HCEC 1CT (cell line): ENCODE measurements at places on chromosomes 11 and 22.

DNA sequence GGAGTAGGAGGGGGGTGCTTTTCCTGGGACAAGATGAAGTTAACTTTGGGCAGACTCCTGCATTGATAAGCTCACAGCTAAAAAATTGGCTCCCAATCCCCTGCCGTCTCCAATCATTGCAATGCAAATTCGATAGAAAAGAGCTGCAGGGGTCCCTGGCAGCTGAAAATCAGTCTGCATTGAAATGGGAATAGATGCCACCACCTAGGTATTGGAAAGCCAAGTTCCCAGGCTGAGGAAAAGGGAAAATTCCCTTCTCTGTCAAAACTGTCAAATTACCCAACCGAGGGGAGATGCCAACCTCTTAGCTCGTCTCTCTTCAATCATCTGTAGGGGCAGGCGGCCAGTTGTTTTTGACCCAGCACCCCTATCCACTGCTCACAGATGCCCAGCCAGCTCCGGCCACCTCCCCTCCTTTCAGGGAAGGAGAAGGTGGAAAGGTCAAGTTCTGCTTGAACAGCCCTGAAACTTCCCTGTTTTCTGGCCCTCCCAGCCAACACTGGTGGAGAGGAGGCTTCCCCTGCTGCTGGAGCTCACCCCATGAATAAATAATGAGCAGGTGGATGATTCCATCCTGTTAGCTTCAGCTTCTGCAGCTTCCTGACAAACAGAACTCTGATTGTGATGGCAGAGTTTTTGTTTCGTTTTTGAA, 916.3 kb downstream of the TBC1D22A start:
- DNase-seq: no peak

- DNase-seq: no peak
Observed at GRCh38 chr11:91997226-91997625, 227.4 kb upstream of the FAT3 start.

- peak; percentile 11 for DNase-seq
Observed at GRCh38 chr11:24543771-24544170, 46.9 kb downstream of the LUZP2 start.

DNA sequence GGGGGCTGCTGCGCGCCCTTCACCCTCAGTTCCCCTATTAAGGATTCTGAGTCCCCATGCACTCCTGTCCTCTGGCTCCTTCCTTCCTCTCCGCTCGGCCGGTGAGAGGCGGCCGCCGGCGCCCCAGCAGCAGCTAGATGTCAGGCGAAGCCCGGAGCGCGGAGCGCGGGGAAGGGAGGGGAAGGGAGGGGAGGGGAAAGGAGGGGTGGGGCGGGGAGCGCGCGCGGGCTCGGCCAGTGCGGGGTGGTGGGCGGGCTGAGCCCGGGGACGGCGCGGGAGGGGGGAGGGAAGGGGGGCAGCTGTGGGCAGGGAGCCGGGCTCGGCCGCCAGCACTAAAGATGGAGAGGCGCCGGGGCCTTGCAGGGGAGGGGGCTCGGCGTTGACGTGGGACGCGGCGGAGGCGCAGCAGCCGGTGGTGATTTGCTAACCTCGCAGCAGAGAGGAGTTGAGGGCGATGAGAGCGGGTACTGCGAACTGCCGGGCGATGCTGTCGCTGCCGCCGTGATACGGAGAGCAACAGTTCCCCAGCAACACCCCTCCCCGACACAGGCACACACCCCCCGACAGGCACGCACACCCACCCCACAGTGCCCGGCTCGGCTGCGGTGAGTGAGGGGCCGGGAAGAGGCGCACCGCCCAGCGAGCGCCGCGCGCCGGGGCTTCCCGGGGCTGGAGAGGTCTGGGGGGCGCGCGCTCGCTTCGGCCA, at the start of gene ZBTB16:
Gene ZBTB16, plus strand, starts transcription at position 434 of the 706 bp plus-strand sequence. CDS start 3,590 bp downstream, outside the sequence.
- DNase-seq: peak; percentile 78

GRCh38 chr11:46339816-46340215, 7.4 kb upstream of the DGKZ start:
- no peak for DNase-seq

GRCh38 chr22:46854125-46854870, 91.8 kb downstream of the TBC1D22A start:
- no peak for DNase-seq

DNA sequence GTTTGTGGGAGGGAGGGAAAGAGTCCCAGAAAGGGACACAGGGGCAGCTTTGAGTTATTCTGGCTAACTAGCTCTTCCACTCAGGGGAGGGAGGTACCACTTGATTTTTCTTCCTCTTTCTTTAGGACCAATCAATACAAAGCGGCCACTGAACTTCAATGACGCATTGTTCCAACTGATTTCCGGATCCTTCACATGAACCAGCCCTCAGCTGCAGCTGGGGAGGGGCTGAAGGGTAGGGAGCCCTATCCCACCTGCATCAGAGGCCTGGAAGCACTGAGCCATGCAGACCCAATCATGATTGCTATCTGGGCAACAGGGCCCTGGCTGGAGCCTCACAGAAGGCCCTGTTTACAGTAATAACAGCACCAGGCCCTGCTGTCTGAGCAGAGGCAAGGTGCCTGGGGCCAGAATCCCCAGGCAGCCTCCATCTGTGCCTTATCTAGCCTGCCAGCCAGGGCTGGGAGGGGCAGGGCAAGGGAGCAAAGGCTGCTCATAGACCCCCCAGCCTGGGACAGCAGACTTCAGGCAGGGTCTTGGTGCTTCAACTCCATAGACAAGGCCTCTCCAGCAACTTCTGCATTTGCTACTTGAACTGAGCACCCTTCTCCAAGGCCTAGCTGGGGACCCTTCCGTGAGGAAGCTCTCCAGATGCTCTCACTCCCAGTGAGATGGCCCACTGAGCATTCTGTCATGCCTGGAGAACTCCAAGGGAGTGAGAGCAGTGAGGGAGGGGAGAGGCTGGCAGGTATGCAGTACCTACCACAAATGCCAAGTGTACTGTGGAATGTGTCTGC, 22.5 kb downstream of the CLPB start:
- DNase-seq: no peak

DNA sequence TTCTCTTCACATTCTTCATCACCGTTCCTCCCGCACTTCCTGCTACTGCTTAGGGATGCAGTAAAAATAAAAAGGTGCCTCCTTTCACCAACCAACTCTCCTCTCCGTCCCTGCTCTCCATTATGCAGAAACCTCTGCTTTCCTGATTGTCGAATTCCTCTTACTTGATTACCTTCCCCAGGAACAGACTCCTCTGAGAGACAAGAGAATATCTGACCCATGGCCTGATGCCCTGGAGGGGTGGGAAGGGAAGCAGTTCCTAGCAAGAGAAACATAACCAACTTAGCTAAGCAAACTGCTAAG, 80.9 kb downstream of the TRIM29 start:
- DNase-seq: no peak

- DNase-seq: no peak
Observed at GRCh38 chr11:32462011-32462690, 26.8 kb upstream of the WT1 start.

DNA sequence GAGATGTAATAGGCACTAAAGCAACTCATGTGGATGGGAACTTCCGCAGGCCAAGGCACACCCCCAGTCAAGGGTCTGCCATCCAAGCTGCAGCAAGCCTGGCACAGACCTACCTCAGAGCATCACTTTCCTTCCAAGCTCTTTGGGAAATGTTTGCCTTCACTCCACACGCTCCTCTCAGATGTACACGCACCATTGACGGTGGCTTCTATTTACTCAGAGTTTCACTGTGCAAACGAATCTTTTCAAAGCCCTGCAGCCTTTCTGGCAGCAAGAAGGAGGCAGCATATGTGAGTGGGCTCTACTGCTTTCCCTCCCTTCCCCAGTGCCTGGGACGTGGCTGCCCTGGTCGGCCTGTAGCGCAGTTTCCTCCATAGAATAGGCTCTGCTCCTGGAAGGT, 60.9 kb upstream of the USP47 start:
- DNase-seq: no peak

DNA sequence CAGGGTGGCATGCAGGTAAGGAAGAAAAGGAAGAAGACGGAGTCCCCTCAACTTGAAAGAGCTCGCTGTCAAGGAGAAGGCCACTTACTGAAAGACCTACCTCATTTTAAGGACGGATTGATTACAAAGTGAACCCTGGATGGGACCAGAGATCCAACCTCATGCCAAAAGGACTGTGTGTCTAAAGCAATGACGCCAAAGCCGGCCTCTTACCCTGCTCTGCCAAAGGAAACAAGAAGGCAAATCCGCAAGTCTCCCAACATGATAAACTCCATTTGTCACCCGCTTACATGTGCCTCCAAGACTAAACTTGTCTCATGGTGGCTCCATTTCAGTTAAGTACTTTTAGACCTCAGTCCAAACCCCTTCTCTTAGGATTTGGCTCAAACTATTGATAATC, 148.7 kb upstream of the MTMR2 start:
- DNase-seq: no peak

DNA sequence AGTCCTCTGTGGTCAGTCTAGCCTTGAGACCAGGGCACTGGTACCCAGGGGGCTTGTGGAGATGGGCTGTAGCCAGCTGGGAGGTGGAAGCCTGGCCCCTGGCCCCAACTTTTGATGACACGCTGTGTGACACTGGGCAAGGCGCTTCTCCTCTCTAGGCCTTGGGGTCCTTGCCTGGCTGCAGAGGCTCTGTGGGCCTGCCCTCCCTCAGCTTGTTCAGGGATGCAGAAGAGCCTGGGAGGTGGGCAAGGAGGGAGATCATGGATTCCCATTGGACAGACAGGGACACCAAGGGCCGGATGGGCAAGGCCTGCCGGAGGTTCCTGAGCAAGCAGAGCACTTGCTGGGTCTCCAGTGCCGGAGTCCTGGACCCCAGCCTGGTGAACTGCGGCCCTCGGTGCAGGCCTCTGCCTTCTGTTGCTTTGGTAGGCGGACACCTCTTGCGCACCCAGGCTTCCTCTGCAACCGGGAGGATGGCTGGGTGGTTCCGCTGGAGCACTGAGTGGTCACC, 1.3 kb upstream of the PPP2R5B start:
- DNase-seq: no peak

GRCh38 chr22:25413620-25414019, 150.9 kb upstream of the GRK3 start:
- no peak for DNase-seq

DNA sequence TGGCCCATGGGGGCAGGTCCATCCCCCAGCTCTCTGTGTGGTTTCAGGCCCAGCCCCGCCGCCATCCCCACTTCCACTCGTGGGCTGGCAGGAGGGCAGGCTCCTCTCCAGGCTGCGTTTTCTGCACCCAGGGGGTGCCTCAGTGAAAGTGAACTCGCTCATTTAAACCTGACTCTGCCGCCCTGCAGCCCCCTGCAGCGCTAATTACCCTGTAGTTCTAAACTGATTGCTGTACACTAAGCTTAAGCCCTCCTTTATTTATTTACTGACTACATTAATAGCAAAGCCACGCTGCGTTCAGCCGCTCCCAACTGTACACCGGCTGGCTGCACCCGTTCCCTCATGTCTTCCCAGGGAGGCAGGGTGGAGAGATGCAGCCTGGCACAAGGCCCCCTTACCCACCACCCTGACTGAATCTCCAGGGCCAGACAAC, 36.6 kb upstream of the NNMT start:
- DNase-seq: no peak

GRCh38 chr11:82895437-82896091, 4.7 kb downstream of the PRCP start:
- no peak for DNase-seq

DNA sequence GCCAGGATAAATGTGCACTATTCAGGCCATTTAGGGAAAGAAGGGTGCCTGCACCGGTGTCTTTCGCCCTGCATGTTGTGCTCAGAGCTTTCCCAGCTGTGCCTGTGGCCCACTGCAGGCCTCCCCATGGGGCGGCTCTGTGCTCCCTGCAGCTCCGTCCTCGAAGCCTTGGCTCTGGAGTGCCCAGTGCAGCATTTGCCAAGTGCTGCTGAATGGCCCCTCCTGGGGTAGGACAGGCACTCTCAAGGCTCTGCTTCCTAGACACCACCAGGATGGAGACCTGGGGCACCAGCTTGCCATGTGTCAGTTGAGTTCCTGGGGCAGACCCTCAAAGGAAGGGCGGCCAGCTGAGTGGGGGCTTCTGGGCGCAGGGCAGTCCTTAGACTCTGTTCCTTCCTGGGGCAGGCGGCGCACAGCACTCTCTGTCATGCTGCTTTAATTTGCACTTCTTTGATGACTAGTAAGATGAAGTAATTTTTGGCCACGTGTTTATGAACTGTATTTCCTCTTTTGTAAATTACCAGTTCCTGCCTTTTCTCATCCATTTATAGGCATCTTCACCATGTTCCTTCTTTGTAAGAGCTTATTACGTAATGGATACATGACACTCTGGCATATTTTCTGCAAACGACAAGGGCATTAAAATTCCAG, 32.1 kb upstream of the GNB1L start:
- DNase-seq: peak; percentile 82

- no peak for DNase-seq
Observed at GRCh38 chr11:114025329-114025907, 34.1 kb upstream of the ZBTB16 start.

GRCh38 chr11:113026778-113027177, 65.6 kb downstream of the NCAM1 start:
- no peak for DNase-seq

DNA sequence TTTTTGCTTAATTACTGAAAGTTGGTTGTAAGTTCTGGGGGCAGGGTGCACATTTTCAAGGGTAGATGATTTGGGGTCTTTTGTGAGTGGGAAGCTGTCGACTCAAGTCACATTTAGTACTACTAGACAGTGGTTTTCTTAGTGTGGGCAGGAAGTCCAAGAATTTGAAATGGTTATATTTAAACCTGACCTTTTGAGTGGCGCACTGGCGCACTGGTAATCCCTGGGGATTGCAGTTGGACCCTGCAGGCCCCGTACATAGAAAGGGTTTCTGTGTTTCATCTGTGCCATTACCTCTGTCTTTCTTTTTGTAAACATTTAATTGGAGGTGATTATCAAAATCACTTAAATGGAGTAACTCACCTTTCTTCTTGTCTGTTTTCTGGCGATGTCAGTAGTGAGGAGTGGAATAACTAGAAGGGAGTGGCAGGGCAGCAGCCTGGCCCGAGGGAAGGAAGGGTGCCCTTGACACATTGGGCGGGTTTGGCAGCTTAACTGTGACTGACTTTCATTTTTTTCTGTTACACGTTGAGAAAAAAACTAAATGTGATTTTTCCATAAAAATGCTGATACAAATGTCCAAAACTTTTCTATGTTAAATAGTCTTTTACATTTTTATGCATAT, 101.8 kb upstream of the GAL start:
- no peak for DNase-seq

DNA sequence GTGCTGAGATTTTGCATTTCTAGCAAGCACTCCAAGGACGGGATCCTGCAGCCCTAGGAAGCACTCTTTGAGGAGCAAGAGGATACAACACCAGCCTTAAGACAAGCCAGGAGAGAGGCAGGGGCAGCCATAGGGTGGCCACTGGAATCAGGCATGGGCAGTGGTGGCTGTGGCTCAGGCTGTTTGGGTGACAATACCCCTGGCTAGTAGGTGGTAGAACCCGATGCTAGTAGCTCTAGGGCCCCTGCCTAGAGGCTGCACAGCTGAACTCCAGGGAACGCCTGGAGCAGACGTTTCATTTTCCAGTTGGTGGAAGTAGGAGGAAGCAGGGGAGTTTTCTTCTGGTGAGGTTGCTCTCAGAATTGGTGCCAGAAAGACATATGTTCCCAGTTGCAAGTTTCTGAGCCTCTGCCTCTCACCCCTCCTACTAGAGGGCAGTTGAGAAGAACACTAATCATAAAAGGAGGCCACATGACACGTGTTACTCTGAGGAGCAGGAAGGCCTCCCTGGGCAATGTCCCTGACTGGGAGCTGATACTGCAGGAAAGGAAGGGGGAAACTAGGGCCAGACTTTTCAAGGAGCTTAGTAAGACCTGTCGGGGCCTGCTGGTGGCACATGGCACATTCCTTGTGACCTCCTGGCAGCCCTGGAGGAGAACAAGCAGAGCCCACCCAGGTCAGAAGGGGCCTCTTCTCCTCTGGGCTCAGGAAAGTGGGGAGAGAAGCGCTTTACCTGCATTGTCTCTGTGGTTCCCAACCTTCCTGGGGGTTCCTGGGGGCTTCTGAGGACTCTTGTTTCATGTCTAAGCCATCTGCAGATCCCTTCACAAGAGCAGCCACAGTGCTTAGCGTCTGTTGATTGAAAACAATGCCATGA, 56.6 kb upstream of the DRD2 start:
- DNase-seq: no peak
